ENCODE measurements at places on chromosomes 3 and 15.

DNA sequence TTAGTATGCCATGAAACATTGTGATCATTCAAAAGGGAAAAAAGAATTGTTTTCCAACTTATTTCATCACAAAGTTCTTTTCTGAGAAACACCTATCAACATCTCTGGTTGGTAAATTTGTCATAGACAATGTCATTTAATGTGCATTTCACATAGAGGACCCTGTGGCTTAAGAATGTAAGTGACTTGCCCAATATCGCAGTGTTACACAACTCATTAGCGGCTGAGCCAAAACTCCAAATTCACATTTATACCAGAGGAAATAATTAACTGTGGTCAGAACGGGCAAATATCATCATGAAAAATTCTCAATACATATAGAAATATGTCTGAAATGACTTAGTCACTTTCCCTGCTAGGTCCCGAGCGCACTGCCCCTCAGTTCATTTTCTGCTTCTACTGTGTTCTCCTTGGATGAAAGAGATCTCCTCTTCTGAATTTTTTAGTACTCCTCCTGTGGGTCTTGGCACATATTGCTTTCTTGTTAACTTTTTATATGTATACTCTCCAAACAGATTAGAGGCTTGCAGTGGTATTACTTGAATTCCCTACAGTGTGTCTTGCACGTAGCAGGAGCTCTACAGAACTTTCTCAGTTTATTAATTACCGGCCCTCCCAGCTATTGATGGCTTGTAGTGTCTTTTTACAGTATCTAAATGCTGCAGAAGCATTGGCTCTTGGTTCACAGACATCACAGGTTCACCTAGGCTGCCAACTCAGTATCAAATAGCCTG, 33.1 kb downstream of the PTX3 start:
- DNase-seq, result no peak

DNA sequence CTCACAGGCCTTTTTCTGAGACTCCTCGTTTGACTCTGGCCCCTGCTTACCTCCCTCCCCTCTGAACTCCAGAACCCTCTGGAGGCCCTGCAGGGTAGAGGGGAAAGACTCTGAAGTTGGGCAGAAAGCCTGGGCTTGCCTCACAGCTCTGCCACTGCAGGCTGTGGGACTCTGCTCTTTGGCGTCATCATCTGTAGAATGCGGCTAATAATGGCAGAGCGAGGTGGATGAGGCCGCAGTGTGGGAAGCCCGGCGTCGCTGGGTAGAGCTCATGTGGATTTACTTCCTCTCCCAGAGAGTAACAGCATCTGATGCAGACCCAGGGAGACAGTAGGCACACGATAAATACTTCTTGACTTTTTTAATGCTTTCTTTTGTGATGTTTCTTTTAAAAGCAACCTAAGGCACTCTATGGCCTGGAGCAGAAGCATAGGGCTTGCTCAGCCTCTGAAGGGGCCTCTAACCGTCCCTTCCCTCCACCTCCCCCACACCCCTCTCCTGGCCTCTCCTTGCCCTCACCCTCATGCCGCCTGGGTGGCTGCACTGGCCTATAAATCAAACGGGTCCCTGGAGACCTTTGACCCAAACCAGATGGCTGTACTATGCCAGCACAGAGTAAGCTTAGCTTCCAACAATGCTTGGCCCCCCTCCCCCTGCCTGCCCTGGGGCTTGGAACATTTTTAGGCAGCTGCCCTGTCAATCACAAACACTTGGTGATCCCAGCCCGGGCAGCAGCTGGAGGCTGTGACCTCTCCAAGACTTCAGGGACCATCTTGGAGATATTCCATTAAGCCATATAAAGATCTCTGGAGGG, 32.9 kb downstream of the SPSB4 start:
- no peak for DNase-seq

GRCh38 chr3:148601766-148602685, 95.7 kb upstream of the AGTR1 start:
- DNase-seq, result no peak

DNA sequence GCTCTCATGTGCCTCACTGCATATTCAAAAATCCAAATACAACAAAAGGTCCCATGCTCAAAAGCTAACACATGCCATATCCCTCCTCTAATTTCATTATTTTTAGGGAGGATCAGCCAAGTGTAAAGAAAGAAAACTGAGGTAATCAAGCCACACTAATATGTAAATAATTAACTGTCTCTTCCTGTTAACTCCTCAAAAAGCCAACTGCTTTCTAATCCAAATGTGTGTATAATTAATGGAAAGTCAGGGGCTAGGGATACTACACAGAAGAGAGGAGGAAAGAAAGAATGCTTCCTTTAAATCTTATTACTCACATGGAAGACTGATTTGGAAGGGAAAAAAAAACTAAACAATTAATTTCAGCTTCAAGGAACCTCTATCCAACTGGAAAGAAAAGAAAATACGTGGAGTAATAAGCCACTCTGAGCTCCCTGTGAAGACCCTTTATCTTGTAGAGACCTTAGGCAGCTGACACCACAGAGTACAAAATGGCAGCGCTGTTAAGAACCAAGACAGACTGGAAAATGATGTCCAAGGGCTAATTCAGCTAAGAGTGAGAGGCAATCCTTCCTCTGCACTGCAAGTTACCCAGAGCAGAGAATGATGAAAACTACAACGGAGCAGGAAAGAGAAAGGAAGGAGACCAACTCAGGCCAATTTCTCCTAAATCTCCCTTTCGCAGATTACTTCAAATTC, 56.8 kb downstream of the ZNF148 start:
- no peak for DNase-seq

DNA sequence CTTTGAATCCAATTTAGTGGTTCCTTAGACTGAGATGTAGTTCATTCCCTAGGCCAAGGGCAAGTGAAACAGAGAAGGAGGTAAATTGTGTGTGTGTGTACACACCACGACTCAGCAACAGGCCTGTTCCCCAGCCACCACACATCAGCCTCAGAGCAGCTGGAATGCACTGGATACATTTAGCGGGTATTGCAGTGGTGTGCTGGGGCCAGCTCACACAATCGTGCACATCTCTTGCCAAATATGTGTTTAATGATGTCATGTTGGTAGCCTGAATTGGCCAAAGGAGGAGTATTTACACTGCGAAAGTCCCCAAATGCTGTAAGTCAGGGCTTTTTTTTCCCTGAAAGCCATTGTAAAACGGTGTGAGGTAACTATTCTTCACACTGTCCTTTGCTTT, 82.3 kb downstream of the RBPMS2 start:
- DNase-seq, result no peak

GRCh38 chr3:156860873-156861272, 34.7 kb downstream of the LEKR1 start:
- no peak for DNase-seq

- DNase-seq, result no peak
Observed at GRCh38 chr3:49434731-49435130, 5.6 kb upstream of the NICN1 start.

GRCh38 chr3:115652738-115653137, 29.4 kb downstream of the GAP43 start:
- DNase-seq, result no peak

DNA sequence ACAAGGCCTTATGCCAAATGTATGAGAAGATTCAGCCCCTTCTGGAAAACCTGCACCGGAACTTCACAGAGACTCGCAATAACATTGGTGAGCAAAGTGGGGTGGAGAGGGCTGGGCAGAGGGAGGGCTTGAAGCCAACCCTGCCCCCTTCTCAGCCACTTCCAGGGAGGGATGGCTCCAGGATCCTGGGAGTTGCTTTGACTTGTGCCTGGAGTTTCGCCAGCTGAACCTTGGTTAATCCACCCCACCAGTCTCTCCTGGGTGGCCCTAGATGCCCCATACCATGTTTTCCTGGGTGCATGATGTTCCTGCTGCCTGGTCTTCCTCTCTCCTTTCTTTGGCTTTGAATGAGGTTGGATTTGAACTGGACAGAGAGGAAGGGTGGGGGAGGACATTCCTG, 10.8 kb downstream of the TBC1D21 start:
- DNase-seq, result no peak

DNA sequence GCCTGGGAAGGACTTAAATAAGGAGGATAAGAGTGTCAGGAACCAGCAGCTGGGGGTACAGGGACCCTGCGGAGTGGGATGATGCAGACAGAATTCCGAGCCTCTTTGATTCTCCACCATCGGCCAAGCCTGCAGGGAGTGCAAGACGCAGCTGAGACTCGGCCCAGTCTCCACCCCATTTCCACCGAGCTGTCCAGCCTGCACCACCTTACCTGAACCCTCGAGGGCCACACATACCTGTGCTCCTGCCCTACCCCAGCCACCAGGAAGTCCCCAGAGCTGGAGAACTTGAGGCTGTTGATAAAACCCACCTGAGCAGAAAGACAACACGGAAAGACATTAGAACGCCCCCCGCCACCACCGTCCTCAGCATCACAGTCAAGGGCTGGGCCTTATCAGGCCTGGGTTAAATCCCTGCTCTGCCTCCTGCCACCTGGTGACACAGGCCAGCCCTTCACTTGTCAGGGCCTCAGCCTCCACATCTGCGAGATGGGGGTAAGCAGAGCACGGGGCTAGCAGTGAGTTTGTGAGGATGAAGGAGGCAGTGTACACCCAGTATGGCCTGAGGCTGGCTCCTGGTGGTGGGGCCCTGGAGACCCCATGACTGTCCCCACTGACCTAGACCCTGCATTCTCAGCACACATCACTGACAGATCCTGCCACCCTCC, 8.1 kb downstream of the RRP9 start:
- no peak for DNase-seq

DNA sequence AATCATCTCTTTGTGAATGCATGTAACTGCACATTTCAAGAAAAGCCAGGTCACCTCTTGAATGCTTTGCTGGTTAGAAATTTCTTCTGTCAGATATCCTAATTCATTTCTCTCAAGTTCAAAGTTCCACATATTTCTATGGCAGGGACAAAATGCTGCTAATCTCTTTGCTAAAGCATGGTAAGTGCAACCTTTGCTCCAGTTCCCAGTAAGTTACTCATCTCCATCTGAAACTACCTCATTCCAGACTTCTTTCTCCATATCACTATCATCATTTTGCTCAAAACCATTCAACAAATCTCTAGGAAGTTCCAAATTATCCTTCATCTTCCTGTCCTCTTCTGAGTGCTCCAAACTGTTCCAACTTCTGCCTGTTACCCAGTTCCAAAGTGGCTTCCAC, 230.6 kb downstream of the ZMAT3 start:
- no peak for DNase-seq

- DNase-seq, result no peak
Observed at GRCh38 chr3:171622126-171622525, 161.9 kb upstream of the TNIK start.

DNA sequence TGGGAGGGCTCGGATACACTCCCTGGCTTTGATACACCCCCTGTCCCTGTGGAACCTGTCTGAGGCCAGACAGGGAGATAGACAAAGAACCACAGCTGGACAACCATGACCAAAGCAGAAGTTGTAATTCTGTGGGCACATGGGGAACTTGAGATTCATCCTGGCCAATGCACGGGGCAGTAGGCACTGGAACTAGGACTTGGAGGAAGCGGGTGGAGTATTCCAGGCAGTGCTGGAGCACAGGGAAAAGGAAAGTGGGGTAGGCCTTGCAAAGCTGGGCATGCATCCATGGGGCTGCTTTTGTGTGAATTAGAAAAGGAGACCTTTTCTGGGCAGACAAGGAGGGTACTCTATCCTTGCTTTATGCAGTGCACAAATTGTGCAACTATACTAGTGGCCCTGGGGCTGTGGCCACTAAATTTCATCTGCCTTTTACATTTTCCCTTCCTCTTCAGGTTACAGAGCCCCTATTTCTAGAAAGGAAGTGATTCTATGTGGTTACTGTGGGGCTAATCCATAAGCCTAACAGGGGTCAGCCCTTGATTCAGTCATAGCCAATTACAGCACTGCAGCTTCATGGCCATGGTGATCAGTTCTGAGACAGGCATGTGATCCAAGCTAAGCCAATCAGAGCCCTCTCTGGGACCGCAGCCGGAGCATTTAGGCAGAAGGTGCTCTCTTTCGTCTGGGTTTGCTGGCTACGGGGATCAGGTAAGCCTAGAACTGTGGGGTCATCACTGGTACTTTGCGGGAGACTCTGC, 21.0 kb downstream of the CRABP1 start:
- no peak for DNase-seq

DNA sequence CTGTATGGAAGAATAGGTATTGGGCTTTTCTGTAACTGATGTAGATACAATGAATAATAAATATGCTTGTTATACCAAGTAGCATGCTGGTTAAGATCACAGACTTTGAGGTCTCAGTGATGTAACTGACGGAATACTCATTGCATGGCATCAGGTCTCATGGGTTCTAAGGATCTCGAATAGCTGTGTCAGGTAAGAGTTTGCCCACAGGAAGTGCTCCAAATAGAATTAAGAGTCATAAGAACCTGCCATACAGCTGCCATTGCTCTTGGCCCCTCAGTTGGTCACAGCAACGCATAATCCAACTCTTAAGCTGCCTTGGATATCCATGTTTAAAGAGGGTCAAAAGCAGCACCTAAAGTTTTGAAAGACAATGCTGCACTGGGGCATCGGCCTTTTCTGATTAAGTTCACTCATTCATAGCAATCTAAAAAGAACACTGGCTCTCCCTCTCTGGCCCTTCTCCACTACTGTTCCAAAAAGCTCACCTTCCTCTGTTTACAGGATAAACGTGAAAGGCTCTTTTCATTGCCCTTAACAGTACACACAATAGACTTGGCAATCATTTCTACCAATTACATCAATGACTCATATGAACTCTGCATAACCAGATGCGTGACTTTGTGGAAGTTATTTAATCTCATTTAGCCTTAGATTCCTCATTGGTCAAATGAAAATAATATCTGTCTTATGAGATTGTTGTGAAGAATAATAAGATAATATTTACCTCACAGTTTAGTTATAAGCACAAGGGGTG, 74.6 kb downstream of the ZBTB20 start:
- no peak for DNase-seq

DNA sequence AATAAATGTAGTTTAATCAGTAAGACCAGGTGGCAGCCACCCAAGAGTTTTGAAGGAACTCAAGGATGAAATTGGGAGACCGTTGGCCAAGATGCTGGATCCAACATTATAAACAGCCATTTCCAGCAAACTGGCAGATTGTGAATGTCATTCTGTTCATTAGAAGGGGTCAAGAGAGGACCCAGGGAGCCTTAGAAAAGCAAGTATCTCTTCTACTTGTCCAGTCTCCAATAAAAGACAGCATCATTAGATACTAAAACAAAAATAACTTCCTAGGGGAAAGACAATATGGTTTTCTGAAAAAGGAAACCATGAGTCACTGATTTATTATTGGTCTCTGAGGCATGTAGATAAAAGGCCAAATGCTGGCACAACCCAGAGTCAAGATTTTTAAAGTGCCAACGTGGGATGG, 67.9 kb downstream of the GADL1 start:
- DNase-seq, result no peak

- no peak for DNase-seq
Observed at GRCh38 chr15:58958811-58959210, 25.3 kb upstream of the SLTM start.

GRCh38 chr3:29922992-29923746, 642.3 kb downstream of the RBMS3 start:
- DNase-seq, result no peak

- no peak for DNase-seq
Observed at GRCh38 chr3:14988988-14989394, 41.6 kb downstream of the NR2C2 start.

GRCh38 chr3:74390121-74390877, 224.2 kb downstream of the CNTN3 start:
- DNase-seq, result no peak

- no peak for DNase-seq
Observed at GRCh38 chr15:100877551-100877950, 2.1 kb upstream of the ALDH1A3 start.

All from activated CD4-positive, alpha-beta T cell treated with anti-CD3 and anti-CD28 coated beads, Interleukin-2, amount 50 U/mL, for 4 hours (primary cell).